ENCODE measurements at places on chromosomes 1 and 21.

GRCh38 chr1:152141971-152142584 lies 16.9 kb downstream of the RPTN start:
- peak; percentile 26 for DNase-seq

GRCh38 chr1:65150583-65151263 lies 2.7 kb downstream of the AK4 start:
- no peak for DNase-seq

DNA sequence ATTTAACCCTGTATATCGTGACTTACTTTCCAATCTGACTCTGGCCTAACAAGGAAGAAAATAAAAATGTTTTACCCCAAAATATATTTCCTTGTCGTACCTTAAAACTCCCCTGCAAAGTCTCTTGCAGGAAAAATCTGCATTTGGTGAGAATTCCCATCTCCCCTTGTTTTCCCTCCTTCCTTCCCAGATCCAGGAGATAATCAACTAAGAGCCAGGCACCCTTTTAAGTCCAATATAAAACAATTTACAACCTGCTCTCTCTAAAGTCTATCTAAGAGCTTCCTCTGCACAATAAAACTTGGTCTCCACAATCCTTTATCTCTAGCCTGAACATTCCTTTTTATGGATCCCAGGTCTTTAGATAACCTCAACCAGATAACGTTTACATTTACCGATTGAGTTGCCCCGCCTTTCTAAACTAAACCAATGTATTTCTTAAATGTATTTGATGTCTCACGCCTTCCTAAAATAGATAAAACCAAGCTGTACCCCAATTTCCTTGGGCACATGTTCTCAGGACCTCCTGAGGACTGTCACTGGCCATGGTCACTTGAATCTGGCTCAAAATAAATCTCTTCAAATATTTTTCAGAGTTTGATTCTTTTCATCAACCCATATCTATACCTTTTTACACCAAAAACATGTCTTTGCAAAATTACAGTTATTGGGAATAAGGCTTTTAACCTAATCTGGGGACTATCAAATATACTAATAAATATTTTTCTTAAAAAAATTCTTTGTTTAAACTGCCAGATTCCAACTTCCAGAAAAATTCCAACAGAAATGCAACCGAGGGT lies 993 bp downstream of the DDX59 start:
- DNase-seq, result no peak

GRCh38 chr1:198986036-198986435 lies 347.2 kb downstream of the PTPRC start:
- no peak for DNase-seq

DNA sequence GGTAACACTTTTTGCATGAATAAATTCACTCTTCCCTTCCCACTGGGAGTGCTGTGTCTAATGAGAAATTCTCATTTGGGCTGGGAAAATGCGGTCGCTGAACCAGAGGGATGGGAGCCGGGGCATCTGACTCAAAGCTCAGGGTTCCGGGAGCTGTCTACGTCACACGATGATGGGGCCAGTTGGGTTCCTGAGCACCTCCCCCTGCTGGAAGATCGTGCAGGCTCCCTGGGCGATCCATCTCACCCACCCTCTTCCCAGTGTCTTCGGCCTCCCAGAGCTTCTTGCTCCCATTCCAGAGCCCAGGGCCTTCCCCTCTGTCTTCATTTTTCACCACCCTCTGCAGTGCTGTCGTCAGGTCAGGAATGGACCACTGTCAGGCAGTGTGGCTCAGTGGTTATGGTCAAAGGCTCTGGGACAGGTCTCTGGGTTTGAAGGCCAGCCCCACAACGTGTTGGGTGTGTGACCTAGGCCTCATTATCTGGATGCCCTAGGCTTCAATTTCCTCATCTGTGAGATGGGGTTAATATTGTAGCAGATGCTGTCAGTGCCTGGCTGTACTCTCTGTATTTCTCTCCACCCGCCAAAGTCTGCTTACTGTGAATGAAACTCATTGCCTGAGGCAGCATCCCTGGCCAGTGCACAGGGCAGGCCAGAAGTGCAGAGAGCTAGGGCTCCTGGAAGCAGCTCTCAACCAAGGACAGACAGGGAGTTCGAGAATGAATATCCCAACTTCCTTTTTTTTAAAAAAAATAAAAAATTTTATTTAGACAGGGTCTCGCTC lies 31.8 kb downstream of the IGSF21 start:
- DNase-seq, result no peak

GRCh38 chr1:100722221-100722620 lies 2.7 kb downstream of the VCAM1 start:
- DNase-seq, result no peak

DNA sequence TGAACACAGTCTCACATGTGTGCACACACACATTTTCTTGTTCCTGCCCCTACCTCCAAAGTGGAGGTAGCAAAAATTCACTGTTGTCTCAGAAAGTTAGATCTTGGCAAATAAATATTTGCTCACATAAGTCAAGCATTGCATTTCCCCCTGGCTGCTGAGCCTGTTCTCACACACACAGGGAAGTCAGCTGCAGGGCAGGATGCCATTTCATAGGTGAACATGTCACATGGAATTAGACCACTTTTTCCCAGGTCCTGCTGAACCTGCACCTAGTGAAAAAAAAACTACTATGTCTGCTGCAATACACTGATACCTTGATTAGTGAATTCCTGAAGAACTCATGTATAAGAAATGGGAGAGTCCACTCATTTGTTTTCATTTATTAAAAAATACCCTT lies 5.3 kb upstream of the CD55 start:
- no peak for DNase-seq

DNA sequence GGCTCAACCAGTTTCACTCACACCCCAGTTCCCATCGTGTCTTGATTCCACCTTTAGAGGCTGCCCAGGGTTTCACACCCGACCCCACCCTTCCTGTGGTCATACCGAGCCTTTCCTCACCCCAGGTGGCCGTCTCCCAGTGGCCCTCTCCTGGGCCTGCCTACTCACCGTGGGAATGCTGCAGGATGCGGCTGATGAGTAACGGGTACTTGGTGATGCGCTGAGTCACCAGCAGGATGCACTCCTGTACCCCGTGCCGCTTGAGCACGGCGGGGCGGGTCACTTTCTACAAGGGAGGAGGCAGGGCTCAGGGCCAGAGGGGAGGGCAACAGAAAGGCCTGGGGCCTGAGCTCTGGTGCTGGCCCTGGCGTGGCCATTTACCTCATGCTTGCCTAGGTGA lies 16.4 kb downstream of the ARHGEF2 start:
- DNase-seq, result no peak

DNA sequence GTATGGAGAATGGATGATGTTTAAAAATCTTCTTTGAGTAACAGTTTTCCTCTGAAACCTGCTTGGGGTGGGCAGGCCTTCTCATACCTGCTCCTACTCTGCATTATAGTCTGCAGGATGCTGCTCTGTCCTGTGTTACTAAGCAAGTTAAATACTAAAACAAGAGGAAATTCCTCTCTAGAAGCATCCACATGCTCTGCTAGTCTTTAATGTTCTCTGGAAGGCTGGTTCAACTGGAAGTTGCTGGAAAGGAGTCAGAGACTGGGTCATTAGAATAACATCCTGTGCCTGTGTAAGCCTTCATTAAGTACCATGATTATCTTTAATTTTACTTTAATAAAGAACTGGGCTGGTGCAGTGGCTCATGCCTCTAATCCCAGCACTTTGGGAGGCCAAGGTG lies 5.8 kb downstream of the SELP start:
- no peak for DNase-seq

DNA sequence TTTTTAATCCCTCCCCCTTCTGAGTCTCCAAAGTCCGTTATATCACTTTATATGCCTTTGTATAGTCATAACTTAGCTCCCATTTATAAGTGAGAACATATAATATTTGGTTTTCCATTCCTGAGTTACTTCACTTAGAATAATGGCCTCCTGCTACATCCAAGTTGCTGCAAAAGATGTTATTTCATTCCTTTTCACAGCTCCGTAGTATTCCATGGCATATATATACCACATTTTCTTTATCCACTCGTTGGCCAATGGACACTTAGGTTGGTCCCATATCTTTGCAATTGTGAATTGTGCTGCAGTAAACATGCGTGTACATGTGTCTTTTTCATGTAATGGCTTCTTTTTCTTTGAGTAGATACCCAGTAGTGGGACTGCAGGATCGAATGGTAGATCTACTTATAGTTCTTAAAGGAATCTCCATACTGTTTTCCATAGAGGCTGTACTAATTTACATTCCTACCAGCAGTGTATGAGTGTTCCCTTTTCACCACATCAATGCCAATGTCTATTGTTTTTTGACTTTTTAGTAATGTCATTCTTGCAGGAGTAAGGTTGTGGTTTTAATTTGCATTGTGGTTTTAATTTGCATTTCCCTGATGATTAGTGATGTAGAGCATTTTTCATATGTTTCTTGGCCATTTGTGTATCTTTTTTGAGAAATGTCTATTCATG lies 12.3 kb downstream of the MAN1C1 start:
- DNase-seq, result no peak

- DNase-seq, result no peak
These were observed 58.6 kb upstream of the ZNF281 start for GRCh38 chr1:200468264-200469001.

DNA sequence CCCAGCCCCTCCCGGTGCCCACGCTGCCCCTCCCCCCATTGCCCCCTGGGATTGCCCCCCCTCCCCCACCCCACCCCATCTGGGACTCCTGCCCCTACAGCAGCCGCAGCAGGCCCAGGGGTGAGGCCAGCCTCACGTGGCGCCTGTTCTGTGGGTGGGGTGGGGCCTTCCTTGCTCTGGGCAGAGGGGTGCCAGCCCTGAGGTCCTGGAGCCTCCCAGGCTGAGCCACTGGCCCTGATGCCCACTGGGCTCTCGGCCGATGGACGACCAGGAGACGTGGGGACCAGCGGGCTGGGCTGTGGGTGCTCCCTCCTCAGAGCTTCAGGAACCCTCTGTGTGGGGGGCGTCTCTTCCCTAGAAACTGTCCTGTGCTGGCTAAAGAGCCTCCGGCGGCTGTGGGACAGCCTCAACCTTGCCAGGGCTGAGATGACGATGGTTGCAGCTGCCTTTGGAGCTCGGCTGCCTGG lies 5.8 kb upstream of the C1orf159 start:
- DNase-seq, result no peak

DNA sequence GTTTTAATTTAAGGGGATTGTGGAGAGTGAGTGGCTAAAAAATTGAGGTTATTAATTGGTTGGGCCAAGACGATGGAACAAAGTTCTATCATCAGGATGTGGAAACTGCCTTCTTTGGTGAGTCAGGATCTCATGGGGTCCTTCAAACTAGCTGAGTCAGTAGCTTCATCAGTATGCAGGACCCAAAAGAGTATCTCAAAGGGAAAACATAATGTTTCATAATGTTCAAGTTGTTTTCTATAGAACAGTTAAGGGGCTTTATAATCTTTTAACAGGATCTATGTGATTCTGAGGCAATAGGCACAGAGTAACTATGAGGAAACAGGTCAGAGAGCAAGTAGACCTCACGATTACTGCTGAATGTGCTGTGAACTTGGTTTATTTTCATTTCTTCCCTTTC lies 3.2 kb upstream of the OLFML2B start:
- DNase-seq, result no peak

DNA sequence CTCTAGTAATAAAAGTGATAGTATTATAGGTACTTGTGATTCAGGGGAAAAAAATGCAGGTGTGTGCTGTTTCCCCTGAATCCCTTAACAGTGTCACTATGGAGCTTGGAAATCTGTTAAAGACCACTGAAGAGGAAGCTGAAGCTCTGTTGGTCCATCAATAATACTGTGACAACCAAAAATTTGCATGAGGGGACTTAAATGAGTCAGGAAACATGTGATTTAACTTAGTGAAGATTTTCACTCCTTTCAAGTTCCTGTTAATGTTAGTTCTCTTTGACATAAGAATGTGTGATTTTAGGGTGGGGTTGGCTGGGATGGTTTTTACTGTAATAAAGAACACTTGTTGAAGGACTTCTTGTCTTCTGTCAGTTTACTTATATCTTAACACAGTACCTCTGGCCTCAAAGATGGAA lies 32.0 kb downstream of the VANGL2 start:
- no peak for DNase-seq

GRCh38 chr21:33774551-33774950 lies 132.2 kb downstream of the ITSN1 start:
- no peak for DNase-seq

- no peak for DNase-seq
These were observed 11.3 kb downstream of the BTG2 start for GRCh38 chr1:203316626-203317093.

DNA sequence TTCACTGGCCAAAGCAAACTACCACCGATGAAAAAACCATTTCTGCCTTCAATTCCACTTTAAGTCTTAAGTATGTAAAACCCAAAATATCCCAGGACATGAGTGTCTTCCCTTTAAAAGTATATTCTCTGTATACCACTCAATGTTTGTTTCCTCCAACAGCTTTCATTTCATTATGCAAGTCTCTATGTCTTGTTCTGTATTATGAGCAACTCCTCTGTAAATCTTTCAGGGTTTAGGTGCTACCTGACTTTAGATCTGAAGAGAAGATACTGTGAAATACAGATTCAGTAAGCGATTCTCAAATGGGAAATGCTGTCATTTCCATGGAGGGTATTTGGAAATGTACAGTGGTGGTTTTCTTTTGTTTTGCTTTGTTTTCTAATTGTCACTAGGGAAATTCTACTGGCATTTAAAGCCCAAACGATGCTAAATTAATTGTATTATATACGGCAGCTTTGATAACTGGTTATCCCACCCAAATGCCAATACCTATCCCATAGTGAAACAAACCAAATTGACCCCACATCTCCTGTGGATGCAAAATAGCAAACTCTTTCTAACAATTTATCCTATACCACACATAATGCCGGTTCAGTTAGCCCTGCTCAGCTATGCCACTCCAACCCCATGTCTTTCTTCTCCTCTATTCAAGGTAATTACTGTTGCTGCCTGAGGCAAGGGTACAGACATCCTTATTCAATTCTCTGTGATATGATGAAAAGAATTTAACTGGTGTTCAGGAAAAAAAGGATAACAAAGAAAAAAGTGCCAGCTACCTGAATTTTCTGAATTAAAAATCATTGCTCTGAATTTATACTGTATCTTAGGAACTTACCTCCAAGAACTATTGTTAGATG lies 182.8 kb downstream of the EIF4G3 start:
- DNase-seq, result no peak

DNA sequence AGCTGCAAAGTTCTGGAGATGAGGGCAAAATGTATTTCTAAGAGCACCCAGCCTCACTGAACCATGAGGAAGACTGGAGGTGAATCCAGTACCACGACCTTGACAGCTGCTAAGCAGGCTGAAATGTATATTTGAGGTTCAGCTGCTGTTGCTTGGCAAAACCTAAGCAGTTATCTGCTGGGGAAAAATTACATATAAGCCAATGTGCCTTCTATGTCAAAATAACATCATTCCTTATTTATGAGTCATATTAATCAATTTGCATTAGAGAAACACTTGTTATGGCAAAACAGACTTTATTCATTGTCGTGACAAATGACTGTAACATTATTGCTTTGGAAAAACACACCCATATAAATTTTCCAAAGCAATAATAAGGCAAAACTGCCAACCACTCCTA lies 560.5 kb upstream of the NR5A2 start:
- DNase-seq, result no peak

DNA sequence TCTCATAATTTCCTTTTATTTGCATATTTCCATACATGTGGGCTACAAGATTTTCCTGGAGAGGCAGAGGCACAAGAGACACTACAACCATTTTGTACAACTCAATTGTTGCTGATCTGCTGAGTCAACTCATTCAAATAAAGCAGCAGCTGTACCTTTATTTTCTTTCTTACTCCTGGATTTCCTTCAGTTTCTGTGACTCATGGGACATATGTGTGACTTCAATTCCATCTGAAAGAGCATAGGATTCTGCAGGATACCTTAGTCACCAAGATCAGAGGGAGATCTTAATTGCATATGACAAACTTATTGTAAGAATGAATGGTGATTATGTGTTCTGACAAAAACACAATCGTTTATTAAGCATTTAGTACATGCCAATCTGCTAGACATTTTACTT lies 2219.4 kb downstream of the NCAM2 start:
- DNase-seq, result no peak

Data from activated naive CD8-positive, alpha-beta T cell treated with anti-CD3 and anti-CD28 coated beads, Interleukin-2, amount 50 U/mL, for 24 hours (primary cell).